ENCODE measurements at places on chromosomes 6 and 20.

- DNase-seq, result no peak
These were observed 468.2 kb upstream of the RUNX2 start for GRCh38 chr6:44859901-44860410.

GRCh38 chr6:168451805-168452517 is 11.0 kb downstream of the SMOC2 start:
- no peak for DNase-seq

DNA sequence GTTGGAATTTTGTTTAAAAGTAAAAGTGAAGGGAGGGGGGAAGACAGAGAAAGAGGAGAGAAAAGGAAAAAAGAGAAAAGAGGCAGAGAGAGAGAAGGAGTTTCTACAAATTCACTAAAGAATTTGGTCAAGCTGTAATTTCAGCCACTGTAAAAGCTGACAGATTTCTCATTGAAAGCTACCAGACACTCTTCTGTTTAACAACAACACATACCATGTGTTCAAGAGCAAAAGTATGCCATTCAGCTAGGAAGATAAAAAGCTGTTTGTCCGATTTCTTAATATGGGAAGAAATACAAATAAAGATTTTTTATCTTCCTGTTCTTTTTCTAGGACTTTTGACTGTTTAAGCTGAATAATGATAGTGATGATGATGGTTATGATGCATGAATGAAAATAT is 204.8 kb upstream of the RSPO3 start:
- DNase-seq, result no peak

DNA sequence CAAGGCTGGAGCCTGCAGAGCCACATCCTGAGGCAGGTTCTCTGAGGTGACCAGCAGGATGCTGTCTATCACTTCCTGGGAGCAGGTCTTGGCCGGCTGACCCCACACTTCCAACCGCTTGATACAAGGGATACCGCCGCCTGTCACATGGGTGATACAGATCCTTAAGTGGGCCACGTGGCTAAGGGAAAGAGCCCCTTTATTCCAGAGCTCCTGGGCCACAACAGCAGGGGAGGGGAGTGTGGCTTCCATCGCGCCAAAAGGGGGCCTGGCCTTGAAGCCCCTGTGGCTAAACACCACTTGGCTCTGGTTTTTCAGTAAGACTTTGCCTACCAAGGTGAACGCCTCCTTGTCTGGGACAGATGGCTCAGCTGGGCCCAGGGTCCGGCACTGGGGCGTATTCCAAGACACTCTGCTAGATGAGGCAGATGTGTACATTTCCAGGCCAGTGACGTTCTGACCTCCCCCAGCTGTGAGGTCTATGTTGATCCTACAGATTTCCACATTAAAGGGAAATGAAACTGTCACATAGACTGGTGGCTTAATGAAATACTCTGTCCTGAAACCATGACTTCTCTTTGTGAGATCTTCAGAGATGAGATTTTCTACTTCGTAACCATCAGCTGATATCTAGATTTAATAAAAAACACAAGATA is 37.6 kb upstream of the AVP start:
- DNase-seq, result no peak

GRCh38 chr20:19713822-19714578 is 44.1 kb upstream of the RIN2 start:
- DNase-seq, result no peak

GRCh38 chr6:129671442-129672340 is 38.3 kb downstream of the ARHGAP18 start:
- DNase-seq, result no peak

- peak; percentile 66 for DNase-seq
These were observed 968 bp upstream of the ZMYND8 start for GRCh38 chr20:47357296-47358038.

- DNase-seq, result no peak
These were observed 57.7 kb downstream of the DHX35 start for GRCh38 chr20:39019805-39020325.

GRCh38 chr6:134328138-134328537 is 10.2 kb upstream of the SGK1 start:
- DNase-seq, result no peak

DNA sequence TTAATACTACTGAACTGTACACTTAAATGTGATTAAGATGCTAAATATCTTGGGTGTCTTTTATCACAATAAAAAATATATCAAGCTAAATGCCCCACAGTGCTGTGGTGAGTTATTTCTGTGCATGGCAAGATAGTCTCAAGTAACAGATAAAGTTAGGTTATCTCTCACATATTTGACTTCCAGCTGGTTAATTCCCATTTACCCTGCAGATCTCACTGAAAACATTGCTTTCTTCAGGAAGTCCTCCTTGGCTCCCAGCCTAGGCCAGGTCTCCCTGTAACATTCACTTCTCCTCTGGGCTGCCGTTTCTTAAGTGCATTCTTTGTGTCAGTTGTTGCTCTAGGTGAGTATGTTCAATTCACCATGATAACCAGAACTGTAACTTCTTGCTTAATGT is 59.1 kb downstream of the SLC22A1 start:
- no peak for DNase-seq

GRCh38 chr6:106316375-106316766 is 9.2 kb downstream of the ATG5 start:
- no peak for DNase-seq

GRCh38 chr6:12522347-12522746 is 194.2 kb upstream of the PHACTR1 start:
- DNase-seq, result no peak

DNA sequence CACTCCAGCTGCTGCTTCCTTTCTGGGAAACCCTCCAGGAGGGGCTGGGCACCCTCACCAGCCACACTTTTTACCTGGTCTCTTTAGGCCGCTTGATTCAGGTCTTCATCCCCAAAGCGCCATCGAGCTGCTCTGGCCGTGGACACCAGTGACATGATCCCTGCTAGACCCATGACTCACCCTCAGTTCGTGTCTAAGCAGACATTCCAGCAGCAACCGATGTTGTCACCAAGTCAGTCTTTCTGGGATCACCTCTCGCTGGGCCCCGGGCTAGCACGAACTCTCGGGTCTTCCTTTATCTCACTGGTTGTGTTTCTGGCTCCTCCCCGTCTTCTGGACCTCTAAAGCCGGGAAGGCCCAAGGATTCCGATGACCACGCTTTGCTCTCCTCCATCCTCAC is 43.0 kb upstream of the GPR31 start:
- DNase-seq, result no peak

DNA sequence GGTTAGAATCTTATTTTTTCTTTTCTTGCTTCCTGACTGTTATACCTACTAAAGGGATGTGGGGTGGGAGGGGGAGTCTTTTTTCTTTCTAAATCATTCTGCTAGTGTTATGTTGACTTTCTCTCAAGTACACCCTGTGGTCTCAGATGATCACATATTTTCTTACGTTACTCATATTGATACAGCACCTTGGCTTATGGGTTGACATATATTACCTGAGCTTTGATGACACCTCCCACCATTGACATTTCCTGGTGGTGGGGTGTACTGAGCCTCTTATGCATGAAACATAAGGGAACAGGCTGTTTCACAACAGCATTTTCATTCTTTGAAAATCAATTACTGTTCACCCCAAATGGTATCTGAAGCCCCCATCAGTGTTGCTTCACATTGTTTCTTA is 169.8 kb downstream of the MMS22L start:
- DNase-seq, result no peak

GRCh38 chr20:22555791-22556564 is 28.4 kb downstream of the FOXA2 start:
- no peak for DNase-seq

GRCh38 chr20:12591949-12592470 is 416.8 kb upstream of the SPTLC3 start:
- no peak for DNase-seq
